ENCODE measurements at places on chromosomes 5 and 9.
A peak's percentile ranks its signal among the peaks of the same experiment; 100 is the strongest.

DNA sequence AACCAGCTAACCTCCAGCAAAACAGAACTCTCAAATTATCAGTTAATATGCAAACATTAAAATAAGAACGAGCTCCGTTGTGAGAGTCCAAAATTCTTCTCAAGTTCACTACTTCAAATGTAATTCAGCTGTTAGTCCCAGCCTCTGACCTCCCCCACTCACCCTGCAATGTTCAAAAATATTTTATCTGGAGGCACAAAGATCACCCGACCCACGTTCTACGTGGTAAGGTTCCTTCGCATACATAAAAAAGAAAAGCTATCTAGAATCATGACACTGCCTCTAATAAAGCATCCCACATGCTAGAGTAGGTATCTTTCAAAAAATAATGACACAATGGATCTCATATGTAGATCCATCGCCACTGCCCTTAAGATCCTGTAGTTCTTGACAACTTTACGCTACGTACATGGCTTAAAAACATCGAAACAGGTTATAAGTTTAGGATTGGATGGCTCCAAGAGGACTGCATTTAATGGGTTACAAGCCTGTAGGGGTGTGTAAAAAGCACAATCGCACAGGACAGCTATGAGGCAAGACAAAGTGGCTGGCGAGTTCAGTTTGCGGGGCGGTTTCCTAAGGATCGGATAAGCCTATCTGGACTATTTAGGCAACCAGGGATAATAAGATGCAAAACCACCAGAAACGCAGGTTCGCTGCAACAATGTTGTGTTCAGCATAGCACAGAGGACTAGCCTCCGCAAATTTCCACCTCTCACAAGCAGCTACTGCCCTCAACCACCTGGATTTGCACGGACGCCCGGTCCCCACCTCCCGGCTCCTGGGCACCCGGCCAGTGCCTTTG lies 969 bp downstream of the CLK4 start:
- DNase-seq: no peak

- DNase-seq: no peak
Measured at GRCh38 chr9:14198047-14198840, 115.7 kb downstream of the NFIB start.

- no peak for DNase-seq
Measured at GRCh38 chr5:90881626-90882150, 323.1 kb downstream of the ADGRV1 start.

GRCh38 chr9:130738281-130738680 lies 44.7 kb downstream of the EXOSC2 start:
- DNase-seq: no peak

- no peak for DNase-seq
Measured at GRCh38 chr9:137873408-137873807, 4.2 kb upstream of the CACNA1B start.

- DNase-seq: no peak
Measured at GRCh38 chr5:18970000-18970399, 1018.0 kb downstream of the CDH18 start.

DNA sequence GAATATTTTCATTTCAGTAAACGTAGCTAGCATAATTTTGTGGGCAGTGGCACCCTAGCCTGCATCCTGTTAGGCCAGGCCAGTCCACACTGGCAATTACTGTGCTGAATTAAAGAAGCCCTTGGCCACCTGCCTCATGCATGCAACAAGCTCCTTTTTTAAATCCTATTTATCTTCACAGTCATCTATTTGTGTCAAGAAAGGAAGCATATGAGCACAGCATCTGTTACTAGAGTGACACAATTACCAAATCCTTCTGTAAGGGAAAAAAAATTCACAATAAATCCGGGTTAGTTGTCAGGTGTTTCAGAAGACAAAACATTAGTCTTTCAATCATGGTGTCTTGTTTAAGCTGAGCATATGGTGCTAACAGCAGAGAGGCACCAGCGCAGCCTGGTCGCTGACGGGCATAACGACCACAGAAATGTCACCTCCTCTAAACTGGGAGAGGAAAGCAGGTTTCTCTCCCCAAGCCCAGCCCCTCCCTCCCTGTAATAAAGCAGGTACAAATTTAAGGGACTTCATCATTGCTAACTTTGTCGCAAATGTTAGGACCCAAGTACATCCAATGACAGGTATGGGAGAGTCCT lies 520.6 kb downstream of the CTNND2 start:
- DNase-seq: no peak

DNA sequence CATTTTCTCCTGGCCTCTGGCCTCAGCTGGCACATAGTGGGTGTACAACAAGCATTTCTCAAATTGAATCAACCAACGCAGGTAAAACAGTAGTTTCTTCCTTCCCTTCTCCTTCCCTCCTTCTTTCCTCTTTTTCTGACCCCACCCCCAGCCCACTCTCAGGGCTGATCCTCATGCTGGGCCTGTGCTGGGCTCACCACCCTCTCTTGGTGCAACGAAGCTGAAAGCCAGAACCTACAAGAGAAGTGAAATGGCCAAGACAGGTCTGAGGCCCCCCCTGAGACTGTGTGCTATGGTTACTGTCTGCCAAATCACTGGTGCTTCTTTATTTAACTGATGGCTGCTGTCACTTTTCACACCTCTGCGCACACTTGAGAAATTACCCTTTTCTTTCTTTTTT lies 53.0 kb upstream of the BOD1 start:
- DNase-seq: no peak

- DNase-seq: no peak
Measured at GRCh38 chr5:122262103-122262502, 49.9 kb upstream of the SNCAIP start.

GRCh38 chr5:151041577-151042268 lies 21.3 kb downstream of the GPX3 start:
- DNase-seq: no peak

- DNase-seq: no peak
Measured at GRCh38 chr5:136051486-136052220, 22.9 kb downstream of the TGFBI start.

GRCh38 chr5:149177911-149178565 lies 36.7 kb downstream of the ABLIM3 start:
- DNase-seq: no peak

DNA sequence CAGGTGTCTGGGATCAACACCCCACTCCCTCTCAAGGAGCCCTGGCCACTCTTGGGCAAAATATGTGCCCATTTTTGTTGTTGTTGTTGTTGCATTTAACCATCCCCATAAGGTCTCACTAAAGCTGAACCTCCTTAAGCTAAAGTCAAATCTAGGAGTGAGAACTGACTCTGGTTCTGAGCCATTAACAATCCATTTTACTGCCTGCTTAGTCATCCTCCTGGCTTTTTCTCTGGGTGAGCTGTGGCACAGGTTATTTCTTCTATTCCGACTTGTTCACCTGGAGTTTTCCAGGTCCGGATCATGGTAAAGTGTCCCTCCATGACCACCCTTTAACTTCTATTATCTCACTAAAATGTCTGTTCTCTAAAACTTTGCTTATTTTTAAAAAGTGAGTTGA lies 85.2 kb downstream of the CAMK4 start:
- DNase-seq: no peak

DNA sequence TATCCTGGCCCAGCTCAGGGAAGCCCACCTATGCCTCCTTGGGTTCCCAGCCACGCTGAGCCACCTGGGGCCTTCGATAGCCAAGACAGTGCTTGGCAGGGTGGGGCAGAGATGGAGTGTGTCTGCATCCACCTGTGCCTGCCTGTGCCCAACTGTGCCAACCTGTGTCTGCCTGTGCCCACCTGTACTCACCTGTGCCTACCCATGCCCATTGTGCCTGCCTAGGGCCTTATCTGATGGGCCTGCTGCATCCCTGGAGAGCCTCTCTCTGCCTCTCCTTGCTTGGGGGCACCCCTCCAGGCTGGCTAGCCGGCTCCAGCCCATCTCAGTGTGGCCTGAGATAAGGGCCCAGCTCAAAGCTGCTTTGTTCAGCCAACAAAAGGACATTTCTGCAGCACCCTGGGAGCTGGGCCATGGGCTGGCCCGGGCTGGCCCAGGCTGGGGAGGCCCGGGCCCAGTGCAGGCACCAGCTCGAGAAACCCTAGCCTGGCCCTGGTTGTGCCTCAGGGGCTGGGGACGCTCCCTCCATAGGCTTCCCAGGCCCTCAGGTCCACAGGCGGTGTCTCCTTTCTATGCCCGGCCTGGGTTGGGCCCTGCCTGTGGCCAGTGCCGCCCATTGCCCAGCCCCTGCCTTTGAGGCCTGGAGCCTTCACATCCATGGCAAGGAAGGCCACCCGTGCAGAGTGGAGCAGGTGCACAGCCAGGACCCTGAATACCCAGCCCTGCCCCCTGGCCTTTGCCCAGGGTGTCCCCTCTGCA lies 37.3 kb upstream of the NOTCH1 start:
- DNase-seq: no peak

GRCh38 chr9:134495881-134496412 lies 145.7 kb upstream of the COL5A1 start:
- no peak for DNase-seq

- DNase-seq: no peak
Measured at GRCh38 chr9:93207326-93207814, 23.4 kb downstream of the WNK2 start.

DNA sequence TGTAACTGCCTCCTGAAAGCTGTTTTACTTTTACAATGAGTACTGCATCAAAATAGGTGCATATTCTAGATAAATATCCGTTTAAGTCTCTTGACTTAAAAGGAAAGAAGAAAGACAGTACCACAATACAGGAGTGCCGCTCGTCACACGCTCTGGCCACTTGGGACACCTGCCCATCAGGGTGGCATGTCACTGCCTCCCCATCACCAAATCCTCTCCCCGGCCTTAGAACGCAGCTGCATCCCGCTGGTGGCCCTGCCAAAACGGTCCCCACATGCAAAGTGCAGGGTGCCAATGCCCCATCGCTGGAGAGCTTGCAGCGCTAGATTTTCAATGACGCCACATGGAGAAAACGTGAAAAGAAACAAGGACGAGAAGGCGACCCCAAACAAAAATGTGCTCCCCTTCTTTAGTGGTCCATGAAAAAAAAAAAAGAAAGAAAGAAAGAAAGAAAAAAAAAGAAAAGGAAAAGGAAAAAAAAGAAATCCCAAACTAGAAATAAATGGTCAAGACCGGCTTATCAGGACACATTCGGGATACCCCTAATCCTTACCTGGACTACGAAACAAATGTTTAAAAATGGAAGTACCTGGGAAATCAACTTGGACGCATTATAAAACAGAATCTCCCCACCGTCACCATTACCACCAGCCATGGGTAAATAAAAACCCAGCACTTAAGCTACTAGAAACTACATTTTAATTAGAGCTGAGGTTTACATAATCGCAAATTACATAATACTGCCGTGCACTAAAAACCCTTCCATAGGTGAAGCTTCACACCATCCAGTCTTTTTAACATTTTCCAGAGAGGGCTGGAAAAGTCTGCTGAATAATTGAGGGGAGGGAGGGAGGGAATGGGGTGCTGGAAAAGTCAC lies 1.0 kb downstream of the ANKH start:
- peak; percentile 57 for DNase-seq

- no peak for DNase-seq
Measured at GRCh38 chr9:124660341-124660801, 110.7 kb downstream of the NR6A1 start.

DNA sequence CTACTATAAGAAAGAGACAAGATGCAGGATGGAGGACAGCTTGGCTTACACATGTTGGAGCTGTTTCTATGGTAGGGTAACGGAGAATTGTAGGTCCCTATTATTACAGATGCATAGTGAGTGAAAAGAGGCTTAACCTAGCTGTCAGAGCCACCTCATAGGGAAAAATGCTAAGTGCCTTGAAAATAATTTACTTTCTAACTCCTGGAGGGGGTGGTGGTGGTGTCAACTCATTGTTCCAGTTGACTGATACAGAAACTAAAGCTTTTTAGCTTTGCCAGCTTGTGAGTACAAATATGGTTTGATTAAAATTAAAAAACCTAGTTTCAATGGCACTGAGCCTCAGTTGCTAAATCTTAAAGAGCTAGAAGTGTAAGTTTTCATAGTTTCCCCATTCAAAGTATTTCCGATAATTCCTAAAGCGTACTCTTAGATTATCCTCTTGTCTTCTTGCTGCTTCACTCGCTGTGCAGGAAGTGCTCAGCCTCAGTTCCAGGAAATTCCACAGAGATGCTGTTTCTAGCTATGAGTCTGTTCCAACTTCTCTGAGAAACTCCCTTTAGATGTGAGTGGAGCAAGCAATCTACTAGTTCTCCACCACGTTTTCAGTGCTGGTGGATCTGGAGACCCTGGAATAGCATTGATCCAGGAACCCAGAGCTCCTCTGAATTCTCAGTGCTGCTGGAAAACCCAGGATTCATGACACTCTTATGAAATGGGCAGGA lies 265.2 kb downstream of the DMAC1 start:
- no peak for DNase-seq

- DNase-seq: no peak
Measured at GRCh38 chr5:52767217-52767743, 20.4 kb upstream of the ITGA1 start.

DNA sequence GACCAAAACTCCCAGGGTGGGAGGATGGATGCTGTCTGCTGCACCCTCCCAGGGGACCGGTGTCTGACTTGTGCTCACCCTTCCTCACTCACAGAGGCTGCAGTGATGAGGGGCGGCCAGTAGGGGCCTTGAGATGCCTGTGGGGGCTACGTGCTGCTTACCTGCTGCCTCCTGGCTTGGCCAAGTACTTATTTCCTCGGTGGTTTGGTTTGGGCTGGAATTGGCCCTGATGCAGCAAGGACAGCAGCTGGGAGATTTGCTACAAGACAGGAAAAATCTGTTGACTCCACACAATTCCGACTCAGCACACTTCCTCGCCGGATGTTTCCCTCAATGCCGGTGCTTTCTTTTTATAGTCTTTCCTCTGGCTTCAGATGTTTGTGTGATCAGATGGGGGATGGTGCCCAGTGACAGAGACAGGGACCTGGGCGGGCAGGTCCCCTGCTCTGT lies 6.6 kb downstream of the PCDH12 start:
- DNase-seq: no peak

- DNase-seq: no peak
Measured at GRCh38 chr5:55575815-55576583, 41.2 kb upstream of the PLPP1 start.

DNA sequence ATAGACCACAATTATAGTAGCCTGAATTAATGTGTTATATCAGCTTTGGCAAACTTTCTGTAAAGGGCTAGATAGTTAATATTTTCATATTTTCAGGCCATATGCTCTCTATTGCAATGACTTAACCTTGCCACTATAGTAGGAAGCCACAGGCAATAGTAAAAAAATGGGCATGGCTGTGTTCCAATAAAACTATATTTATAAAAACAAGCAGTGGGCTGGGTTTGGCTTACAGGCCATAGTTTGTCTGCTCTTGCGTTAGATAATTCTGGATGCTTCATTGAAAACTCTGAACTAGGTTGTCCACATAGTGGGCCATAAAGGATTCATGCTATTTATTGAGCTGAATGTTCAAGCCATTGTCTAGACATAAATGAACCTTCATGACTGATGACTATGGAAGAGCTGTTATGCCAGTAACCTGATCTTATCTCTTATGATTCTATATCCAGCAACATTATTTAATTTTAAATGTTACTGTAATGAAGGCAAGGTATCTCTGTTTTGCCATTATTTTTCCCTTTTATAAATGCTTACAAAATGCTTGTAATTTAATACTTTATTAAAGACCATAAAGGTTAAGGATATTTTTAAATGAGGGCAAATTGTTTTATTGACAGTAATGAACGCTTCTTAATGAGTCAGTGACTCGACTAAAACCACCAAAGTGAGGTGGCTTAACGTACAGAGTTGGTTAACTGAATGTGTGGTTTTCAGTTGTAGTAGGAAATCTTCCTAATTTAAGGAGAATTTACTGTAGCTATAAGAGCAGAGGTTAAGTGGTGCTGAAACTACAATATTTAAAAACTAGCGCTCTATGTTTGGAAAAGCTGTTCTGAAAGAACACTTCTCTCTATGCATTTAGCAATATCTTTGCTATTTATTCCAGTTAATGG lies 560.6 kb downstream of the PRR16 start:
- DNase-seq: no peak
